ENCODE measurements at places on chromosomes 12 and 14.

DNA sequence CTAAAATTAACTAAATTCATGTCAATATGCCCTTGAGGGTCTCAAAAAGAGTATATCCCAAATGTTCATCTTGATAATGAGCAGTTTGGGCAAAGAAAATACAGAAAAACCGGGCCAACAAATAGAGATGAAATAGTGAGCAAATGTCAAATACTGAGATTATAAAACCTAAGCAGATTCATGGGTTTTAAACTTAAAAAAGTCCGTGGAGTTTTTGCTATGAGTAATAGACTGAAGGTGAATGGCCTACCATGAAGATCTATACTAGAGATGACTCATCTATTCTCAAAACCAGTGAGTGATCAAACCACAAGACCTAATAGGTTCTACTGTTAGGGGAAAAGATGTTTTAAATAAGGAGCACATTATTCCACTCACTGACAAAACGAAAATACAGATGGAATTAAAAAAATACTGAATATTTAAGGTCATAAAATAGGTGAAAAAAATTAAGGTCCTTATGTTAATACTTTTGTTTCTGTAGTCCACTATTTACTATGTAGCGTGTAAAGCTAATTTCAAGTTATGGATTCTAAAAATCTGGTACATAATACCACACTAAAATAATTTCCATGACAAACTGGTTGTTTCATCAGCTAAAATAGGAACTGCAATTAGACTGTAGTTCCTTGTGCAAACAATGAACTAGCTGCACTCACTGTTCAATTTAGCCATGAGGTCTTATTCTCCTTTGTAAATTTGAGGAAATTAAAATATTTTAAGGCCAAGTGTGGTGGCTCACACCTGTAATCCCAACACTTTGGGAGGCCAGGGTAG lies 5.0 kb downstream of the HNRNPC start:
- no peak for DNase-seq

GRCh38 chr14:38994731-38995130 lies 108.3 kb downstream of the SEC23A start:
- DNase-seq = no peak

DNA sequence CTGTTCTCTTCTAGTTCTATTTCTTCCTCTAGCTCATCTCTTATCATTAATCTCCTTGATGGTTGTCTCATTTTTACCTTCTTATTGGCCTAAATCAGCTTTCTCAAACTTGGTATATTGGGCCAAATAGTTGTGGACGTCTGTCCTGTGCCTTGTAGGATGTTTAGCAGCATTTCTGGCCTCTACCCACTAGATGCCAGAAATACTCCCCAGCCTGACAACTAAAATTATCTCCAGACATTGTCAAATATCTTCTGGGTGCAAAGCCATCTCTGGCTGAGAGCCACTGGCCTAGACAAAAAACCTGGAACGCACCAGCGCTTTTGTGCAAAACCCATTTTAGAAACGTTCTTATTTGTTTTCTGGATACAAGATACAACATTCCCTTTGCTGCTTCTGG lies 38.8 kb upstream of the LRRC10 start:
- no peak for DNase-seq

DNA sequence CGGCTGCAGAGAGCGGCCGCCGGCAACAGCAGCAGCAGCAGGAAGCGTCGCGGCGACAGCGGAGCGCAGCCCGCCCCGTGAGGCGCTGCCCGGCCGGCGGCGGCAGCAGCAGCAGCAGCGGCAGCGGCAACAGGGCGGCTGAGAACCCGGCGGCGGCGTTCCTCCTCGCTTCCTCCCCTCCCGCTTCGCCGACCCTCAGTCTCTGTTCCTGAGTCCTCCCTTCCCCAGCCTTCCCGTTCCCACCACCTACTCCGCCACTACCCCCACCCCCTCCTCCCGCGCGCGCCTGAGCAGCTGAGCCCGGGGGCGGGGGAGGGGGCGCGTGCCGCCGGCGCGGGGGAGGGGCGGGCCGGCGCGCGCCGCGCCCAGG lies 310 bp downstream of the BICDL1 start:
- peak; percentile 39 for DNase-seq

- no peak for DNase-seq
Measured at GRCh38 chr12:28294300-28294699, 104.0 kb downstream of the CCDC91 start.

GRCh38 chr12:106070611-106071010 lies 68.1 kb downstream of the NUAK1 start:
- DNase-seq = no peak

GRCh38 chr12:47014474-47014873 lies 64.9 kb upstream of the PCED1B start:
- DNase-seq = no peak

GRCh38 chr14:61691495-61691894 lies 3.8 kb upstream of the HIF1A start:
- no peak for DNase-seq

- no peak for DNase-seq
Measured at GRCh38 chr14:54975856-54976255, 51.0 kb downstream of the WDHD1 start.

- DNase-seq = no peak
Measured at GRCh38 chr12:94649349-94650142, 811 bp downstream of the TMCC3 start.

DNA sequence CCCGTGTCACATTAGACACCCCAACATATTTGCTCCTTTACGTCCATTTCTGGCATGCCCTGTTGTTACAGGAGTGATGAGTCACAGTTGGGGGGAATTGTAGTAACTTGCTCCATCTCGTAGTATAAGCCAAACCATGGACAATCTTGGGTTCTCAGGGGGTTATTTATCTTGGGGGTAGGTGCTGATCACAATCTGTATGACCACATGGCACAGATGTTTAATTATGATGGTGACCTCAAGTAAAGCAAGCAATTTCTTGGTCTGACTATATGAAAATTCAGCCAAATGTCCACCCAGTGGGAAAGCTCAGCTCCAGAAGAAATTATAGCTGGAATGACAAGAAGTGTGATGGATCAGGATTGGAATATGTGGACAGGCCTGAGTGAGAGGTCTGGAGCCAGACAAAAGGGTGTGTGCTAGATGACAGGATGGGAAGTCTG lies 32.1 kb upstream of the STON2 start:
- no peak for DNase-seq

- DNase-seq = no peak
Measured at GRCh38 chr12:105858981-105859710, 279.6 kb downstream of the NUAK1 start.

- no peak for DNase-seq
Measured at GRCh38 chr12:106601496-106601895, 18.7 kb downstream of the RFX4 start.

GRCh38 chr12:83010169-83010804 lies 323.6 kb downstream of the TMTC2 start:
- no peak for DNase-seq

DNA sequence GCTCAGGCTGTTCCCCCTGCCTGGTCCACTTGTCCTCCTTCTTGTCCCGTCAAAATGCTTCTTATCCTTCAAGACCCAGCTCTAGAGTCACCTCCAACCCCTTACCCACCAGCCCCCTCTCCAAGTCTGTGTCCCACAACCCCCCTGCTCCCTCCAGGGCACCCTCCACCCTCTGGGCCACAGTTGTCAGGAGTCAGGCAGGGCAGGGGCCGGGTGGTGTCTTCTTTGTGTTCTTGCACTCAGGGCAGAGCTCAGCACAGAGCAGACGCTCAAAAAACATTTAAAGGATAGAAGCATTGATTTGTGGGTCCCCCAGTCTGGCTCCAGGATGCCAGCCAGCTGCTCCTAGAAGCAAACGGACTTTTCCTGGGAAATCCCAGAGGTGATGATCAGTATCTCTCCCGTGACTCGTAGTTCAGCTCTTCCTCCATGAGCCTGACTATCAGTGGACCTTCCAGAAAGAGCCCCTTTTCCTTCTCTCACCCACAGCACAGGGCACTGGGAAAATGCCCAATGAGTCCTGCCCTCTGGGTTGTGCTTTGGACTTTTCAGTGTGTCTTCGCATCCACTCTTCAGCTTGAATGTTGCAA lies 17.2 kb upstream of the BDKRB1 start:
- DNase-seq = no peak

DNA sequence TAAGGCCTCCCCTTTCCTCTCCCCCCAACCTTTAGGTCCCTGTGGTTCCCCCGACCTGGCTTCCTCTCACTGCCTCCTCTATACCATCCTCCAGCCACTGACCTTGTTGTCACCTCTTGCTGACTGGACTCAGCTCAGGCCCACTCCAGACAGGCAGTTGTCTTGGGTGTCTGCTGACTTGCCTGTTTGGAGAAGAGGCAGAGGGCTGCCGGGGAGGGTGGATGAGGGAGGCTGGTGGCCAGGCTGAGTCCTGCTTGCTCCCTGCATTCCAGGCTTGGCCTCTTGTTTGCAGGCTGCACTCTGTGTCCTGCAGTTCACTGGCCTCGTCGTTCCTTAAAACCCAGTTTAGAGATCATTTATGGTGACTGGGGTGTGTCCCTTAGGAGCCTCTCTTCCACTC lies 31.0 kb upstream of the RD3L start:
- no peak for DNase-seq

DNA sequence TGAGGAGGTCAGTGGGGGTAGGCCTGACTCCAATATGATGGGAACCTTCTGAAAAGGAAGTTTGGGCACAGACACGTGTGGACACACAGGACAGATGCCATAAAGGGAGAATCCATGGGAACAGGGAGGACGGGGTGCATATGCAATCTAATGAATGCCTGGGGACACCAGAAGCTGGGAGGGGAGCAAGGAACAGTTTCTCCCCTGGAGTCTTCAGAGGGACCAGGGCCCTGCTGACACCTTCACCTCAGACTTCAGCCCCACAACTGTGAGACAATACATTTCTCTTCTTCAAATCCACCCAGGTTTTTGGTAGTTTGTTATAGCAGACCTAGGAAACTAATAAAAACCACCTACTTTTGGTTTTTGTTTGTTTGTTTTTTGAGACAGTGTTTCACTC lies 35.2 kb upstream of the CLIP1 start:
- DNase-seq = no peak

DNA sequence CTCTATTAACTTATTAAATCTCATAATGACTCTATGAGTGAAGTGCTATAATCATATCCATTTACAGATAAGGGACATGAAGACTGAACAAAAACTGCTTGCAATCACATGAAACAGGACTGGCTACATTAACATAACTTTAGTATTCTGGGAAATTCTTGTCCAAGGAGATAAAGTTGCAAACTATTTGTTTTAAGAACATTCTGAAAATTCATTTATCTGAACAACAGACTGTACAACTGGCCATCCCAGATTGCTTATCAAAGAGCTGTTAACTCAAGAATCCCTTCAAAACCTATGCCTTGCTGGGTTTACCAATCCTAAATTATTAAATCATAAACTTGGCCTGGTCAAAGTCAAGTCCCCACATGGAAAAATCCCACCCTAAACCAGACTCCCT lies 39.2 kb upstream of the POC1B start:
- DNase-seq = no peak

DNA sequence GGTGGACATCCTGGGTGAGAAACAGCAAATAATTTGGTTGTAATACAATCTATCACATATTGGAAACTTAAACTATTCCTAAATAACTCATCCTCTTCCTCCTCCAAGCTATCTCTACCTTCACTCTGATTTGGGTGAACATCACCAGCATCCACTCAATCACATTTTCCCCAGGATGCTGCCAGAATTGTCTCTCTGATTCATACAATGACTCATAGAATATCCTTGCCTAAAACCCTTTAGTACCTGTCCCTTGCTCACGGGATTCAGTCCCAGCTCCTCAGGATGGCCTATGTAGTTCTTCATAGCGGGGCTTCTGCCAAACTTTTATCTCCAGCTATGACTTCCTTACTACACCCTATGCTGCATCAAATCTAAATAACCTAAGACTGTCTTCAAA lies 146.8 kb downstream of the EMP1 start:
- no peak for DNase-seq

Measured in activated CD4-positive, alpha-beta T cell treated with anti-CD3 and anti-CD28 coated beads, Interleukin-2, amount 50 U/mL, for 4 hours (primary cell).